ENCODE measurements at places on chromosomes 12 and 14.

DNA sequence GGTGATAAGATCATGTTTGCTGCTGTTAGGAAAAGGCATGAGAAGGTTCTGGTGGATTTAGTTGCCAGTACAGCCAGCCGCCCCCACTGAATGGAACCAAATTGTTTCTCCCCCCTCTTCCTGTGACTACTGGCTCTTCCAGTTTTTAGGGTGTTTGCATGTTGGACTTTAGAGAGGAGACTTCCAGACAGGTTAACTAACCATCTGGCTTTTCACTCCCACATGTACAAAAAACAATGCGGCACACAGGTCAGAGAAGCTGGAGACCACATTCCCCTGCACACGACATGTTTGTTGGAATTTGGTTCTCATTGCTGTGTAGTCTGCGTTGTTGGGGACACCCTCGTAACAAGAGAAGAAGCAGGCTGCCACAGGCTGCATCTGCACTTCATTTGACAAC is 103.9 kb upstream of the TMEM132C start:
- no peak for DNase-seq

DNA sequence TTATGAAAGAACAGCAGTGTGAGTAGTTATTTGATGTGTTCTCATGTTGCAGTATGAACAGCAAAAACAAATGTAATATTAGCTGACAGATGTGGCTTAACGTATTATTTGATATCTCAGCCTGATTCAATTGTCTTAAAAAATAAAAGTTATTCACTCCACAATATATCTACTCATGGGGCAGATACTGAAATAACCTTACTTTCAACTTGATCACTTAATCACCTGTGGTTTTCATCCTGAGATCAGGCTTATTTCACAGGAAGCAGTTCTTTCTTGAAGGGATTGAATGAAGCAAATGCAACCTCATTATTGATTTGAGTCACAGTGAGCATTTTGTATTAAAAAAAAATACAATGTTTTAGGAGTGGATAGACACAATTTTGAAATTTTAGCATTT is 90.3 kb downstream of the AKAP6 start:
- DNase-seq: no peak

DNA sequence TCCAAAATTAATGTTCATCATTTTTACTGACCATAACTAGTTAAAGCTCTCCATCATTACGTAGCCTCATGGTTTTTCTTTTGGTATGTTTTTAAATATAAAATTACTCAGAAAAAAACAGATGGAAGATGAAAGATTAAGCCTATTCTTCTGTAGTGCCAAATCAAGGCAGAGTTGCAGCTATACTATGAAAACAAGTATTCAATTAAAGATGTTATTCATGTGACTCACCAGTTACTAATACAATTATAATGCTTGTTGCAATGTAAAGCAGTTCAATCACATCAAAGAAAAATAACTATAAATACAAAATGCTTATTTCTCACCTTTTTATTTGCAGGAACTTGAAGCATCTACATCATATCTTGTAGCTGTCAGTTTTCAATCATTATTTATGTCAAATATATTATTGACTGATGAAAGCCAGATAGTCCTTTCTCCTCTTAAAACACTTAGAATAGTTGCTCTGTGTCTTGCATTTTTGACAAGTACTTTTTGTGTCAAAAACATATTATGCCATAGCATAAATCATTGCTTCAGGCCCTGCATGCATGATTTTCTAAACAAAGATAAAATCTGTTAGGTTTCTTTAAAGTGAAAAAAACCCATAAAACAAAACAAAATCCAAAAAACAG is 36.0 kb upstream of the TRHDE start:
- no peak for DNase-seq

- no peak for DNase-seq
These were observed 212.4 kb upstream of the C14orf180 start for GRCh38 chr14:104366931-104367865.

- no peak for DNase-seq
These were observed 39.1 kb upstream of the PPFIA2 start for GRCh38 chr12:81798294-81798693.

GRCh38 chr12:16946704-16947103 is 340.7 kb upstream of the LMO3 start:
- no peak for DNase-seq

GRCh38 chr14:68389943-68390342 is 402.9 kb downstream of the ZFP36L1 start:
- no peak for DNase-seq

DNA sequence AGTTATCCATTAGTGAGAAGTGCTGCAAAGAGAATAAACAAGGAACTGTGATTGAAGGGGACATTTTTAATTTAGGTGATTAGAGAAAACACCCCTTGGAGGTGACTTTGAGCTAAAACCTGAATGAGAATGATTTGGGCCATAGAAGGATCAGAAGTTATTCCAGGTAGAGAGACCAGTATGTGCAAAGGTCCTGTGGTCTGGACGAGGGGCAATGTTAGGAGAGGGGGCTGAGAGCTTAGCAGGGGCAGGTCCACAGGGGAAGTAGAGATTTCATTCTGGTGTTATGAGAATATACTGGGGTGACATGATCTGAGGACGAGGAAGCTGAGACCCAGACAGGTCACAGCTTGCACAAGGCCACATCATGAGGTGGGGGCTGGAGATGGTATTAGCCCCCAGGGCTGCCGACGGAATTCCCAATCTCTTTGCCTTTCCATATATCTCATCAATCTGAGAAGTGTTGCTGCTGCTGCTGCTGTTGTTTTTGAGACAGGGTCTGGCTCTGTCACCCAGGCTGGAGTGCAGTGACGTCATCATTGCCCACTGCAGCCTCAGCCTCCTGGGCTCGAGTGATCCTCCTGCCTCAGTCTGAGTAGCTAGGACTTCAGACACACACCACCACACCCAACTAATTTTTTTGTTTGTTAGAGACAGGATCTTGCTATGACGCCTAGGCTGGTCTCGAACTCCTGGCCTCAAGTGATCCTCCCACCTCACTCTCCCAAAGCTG is 55.6 kb downstream of the KCTD10 start:
- DNase-seq: no peak

GRCh38 chr12:104384141-104384880 is 72.4 kb upstream of the CHST11 start:
- DNase-seq: no peak

DNA sequence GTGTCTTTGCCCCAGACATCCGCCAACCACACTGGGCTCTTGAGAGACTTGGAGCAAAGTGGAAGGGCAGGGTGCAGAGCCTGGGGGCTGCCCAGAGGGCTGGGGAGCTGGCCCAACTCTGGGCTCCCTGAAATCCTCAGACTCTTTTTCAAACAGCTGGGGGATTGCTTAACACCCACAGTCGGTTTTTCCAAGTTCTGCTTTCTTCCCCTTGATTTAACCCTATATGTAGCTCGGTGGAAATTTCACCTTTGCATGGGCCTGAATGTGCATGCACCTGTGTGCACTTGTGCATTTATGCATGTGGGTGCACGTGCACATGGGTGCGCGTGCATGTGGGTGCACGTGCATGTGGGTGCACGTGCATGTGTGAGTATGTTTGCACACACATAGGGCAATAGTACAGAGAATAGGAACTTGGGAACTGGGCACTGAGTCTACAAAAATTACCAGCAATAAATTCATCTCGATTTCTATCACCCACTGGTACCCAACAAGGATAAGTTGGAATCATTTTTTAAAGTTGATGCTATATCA is 52.3 kb upstream of the RFLNA start:
- DNase-seq: no peak

DNA sequence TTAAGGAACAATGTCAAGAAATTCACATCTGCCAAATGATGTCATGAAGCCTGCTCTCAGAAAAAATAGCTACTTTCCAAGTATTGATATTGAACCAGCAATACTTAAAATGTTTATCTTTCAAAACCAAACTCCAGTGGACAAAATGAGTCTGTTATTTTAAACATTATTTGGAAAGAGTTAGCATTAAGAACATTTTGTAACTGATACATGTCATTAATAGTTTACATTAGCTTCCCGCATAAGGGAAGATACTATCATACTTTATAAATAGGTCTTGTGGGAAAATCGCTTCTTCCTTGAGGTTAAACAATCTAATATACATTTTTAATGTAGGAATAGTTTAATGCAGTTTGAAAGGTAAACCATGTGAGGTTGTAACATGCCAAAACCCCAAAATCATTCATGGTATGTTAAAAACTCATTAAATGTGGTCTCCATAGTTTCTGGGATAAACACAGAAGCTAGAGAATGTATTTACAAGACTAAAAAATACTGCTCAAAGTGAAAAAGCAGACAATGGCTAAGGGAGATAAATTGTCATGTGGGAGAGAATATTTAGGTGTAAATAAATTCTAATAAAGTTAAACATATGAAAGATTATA is 73.4 kb upstream of the ATP2B1 start:
- DNase-seq: no peak

DNA sequence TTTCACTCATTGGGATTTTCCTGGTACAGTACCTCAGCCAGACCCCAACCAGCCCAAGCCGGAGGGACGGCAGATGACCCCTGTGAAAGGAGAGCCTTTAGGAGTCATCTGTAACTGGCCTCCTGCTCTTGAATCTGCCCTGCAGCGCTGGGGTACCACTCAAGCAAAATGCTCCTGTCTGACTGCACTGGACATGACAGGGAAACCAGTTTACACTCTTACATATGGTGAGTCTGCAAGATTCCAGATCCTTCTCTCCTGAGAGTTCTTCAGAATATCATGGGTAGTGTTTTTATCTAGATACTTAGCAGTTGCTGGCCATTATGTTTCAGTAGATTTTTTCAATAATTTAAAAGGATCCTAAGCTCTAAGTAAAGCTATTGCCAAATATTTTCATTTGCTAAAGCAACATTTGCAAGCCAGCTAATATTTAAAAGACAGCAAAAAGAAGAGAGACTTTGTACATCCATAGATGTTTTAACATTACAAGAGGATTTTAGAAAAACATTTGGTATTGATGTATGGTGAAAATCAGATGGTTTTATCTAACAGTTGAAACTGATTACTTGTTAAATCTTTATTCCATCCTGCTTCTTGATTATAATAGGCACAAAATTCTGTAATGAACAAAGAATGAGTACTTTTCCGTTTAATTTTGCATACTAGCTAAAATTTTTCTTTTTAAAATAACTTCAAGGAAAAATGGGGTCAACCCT is 85.1 kb upstream of the ATF1 start:
- no peak for DNase-seq

- no peak for DNase-seq
These were observed 123.6 kb downstream of the SCARB1 start for GRCh38 chr12:124739953-124740561.

GRCh38 chr14:33647385-33647786 is 303.5 kb downstream of the EGLN3 start:
- DNase-seq: no peak

DNA sequence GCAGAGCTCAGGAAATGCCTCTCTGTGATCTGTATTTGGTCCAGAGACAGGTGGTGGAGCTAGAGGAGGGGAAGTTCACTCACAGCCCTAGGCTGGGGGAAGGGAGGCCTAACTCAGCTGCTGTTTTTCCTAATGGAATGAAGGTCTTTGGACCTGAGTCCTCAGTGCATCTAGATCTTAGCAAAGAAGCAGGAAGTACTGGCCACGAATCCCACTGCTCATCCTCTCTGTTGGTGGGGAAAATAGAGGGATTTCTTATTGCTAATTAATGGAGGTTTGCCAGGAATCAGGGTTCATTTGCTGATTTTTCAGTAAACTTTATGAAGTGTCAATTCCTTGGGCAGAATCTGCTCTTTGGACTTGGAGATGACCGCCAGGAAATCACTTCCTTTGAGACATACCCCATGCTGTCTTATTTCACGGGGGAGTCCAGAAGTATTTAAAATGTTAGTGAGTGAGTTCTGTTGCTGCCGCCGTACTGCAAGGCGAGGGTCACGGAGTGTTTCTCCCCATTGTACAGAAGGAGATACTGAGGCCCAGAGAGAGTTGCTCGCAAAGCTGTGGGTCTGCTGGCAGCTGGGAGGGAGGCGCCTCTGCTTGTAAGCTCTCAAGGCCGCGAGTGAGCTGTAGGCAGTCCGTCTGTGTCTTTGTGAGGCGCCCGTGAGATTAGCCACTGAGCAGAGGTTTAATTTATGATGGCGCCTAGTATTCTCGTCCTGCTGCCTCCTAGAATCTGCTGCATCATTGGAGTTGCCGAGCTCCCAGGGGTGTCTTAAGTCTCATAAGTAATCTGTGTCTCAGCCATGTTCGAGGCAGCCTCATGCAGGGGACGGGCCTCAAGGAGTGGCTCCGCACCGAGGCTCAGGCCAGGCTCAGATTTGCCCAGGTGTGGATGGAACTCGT is 88.2 kb downstream of the TSPAN9 start:
- no peak for DNase-seq

DNA sequence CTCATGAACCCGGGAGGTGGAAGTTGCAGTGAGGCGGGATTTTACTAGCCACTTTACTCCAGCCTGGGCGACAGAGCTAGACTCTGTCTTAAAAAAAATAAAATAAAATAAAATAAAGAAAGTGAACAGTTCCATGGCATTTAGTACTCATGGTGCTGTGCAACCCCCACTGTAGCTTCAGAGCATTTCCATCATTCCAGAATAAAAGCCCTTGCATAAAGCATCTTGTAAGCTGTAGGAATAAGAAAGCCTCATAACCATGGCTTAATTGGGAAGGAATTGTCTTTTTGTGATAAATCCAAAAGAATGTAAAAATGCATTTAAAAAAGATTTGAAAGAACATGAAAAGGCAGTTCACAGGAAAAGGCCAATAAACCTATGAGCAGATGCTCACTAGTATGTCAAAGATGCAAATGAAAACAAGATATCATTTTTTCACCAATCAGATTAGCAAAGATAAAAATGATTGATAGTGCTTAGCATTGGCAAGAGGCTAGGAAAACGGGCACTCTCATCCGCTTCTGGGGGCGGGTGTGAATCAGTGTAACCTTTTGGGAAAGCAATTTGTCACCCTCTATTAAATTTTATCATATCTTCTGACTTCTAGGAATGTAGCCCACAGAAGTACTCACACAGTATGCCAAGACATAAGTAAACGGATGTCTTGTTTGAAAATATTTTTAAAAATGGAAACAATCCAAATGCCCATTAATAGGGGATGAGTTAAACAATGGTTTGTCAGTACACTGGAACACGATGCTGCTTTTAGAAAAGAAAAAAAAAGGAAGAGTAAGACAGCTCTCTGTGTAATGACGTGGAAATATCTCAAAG is 46.6 kb downstream of the CFAP251 start:
- DNase-seq: no peak

All from hippocampal formation (tissue), 2 donors.